Hematopoietic multipotent progenitor cell treated with erythropoietin and hydrocortisone succinate and interleukin-3 and kit ligand, for 4 days (in vitro differentiated cells): ENCODE measurements at places on chromosomes 1 and 21.

GRCh38 chr1:54371942-54372275 lies 34.3 kb downstream of the SSBP3 start:
- peak; percentile 81 for DNase-seq

- DNase-seq: peak; percentile 98
These were observed 1.4 kb downstream of the KLHL21 start for GRCh38 chr1:6601049-6601922.

DNA sequence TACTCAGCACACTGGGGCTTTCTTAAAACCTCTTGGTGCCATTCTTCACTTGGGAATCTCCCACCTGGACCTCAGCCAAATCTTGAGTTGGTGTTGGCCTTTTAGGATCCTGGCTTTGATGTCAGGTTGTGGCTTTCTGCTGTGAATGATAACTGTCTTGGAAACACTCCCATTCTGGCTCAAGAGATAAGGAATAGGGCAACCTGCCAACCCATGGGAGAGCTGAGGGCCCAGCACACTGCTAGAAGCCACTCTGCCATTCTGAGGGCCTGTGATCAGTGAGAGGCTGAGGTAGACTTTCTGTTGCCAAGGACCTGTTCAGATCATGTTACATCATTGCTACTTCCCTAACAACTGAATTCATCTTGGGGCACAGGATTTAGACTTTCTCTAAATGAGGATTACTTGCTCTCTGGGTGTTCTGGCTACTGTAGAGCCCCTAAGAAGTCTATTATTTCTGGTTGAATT lies 45.8 kb downstream of the TTC39A start:
- DNase-seq: peak; percentile 97

DNA sequence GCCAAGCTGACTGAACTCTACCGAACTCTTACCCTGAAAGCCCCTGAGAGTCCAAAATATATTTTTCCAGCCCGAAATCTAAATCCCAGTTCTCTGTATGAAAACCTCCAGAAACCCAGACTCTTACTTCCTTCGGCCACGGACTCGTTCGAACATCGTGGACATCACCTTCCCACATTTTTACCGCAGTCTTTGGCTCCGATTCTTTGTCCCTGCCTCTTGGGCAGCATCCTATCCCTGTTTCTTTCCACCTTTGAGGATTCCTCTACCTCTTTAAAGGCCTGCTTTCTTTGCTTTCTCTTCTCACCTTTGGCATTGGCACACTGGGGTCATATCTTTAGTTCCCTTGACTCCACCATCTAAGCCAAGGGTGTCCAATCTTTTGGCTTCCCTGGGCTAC lies 932 bp upstream of the USP24 start:
- no peak for DNase-seq

GRCh38 chr1:207805841-207806421 lies 54.1 kb downstream of the CD46 start:
- DNase-seq: peak; percentile 57

- no peak for DNase-seq
These were observed 30.2 kb downstream of the TRAF5 start for GRCh38 chr1:211356723-211357407.

DNA sequence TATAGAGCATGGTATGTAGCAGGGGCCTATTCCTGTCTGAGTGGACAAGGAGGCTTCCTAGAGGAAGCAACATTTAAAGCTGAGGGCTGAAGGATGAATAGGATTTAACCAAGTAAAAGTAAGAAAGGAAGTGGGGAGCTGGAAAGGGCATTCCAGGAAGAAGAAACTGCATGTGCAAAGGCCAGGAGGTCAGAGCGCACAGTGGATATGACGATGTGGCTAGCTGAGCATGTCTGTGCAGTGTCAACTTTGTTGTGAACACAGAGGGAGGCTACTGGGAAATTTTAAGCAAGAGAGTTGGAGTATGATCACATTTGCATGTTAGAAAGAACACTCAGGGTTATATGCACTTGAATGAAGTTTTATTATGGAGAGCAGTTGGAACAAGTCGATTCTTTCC lies 28.6 kb upstream of the JUN start:
- no peak for DNase-seq

DNA sequence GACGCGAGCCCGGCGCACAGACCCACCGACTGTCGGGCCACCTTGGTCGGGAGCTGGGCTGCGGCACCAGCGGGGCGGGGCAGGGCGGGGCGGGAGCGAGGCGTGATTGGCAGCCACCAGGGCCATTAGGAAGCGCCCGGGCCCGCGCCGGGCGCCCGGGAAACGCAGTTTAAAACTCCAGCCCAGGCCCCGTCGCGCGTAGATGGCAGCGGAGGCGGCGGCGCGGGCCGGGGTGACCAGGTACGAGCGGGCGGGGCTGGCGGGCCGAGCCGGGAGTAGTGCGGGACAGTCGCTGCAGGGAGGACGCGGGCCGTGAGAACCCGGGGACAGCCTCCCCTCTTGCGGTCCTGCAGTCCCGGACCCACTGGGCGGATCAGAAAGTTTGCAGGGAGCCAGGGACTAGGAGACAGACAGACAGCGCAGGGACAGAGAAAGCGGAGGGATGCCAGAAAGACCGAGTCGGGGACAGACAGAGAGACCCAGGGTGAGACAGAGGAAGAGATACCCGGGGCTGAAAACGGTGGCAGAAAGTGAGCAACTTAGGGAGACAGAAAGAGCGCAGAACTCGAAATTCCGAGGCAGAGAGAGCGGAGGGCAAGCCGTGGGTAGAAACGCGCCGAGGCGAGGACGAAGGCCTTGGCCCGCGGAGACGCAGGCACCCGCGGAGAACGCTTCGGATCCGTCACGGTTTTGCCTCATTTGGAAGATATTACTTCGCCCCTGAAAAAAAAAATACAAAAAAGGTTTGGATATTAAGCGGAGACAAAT lies at the start of gene DMBX1:
Gene DMBX1, plus strand, starts transcription at position 199 of the 768 bp plus-strand sequence. CDS start 17,175 bp downstream, outside the sequence.
- peak; percentile 50 for DNase-seq

DNA sequence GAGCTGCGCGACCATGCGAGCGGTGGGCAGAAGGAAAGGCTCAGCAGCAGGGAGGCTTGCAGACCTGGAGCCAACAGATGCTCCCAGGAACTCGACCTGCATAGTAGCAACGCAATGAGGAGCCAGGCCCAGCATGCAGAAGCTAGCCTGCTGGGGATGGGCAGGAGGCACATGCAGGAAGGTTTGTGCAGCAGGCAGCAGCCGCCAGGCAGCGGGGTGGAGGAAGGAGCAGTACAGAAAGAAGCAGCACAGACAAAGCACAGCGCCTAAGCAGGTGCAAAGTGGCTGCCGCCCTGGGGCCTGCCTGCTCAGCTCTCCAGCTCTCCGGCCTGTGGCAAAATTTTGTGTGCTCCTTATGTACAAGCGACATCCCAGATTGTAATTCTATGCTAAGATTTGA lies 213.5 kb upstream of the MAP1LC3C start:
- DNase-seq: no peak

GRCh38 chr1:224782281-224783000 lies 147.0 kb upstream of the DNAH14 start:
- DNase-seq: no peak

GRCh38 chr21:46362946-46363345 lies 39.0 kb downstream of the PCNT start:
- DNase-seq: no peak

- no peak for DNase-seq
These were observed 163.4 kb downstream of the DNM3 start for GRCh38 chr1:172004671-172005070.

- peak; percentile 62 for DNase-seq
These were observed 749 bp downstream of the CITED4 start for GRCh38 chr1:40861224-40862003.

GRCh38 chr1:75125161-75125726 lies 8.9 kb upstream of the LHX8 start:
- DNase-seq: no peak

GRCh38 chr1:210908257-210908656 lies 225.7 kb downstream of the KCNH1 start:
- no peak for DNase-seq

DNA sequence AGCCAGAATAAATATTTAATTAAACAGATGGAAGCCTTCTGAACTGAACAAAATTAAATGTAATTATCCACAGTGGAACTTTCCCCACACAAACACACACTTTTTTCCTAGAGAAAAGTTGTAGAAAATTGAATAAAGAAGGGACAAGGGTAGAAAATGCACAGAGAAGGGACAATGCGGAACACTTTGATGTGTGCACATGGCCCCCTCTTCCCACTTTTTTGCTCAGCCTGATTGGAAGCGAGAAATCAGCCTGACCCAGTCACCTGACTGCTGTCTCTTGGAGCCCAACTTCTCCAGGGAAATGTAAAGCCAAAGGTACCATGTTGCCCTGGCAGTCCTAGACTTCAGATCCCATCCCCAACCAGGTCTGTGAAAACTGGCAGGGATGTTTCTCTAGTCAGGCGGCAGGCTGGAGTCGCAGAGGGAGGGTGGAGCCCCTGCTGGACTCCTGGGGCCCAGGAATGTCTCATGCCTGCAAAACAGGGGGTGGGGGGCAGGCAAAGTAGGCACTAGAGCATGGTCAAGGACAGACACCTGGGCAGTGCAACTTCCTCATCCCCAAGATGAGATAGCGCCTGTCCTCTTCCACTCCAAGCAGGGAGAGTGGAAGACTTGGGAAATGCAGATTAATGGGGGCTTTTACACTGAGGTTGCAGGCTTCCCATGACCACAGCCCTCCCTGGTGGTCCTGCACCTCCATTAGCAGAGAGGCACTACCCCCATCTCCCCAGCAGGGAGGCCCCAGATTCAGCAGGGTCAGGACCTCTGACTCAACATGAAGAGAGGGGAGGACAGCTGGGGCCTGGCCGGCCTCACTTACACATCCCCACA lies 2.8 kb downstream of the CERS2 start:
- peak; percentile 61 for DNase-seq

- DNase-seq: peak; percentile 45
These were observed 81.2 kb upstream of the RAVER2 start for GRCh38 chr1:64663668-64664067.

GRCh38 chr1:36306210-36306901 lies at the start of gene SH3D21:
SH3D21 (plus strand) TSS chr1:36306368; CDS start chr1:36306421, 53 bp downstream.
- peak; percentile 63 for DNase-seq

DNA sequence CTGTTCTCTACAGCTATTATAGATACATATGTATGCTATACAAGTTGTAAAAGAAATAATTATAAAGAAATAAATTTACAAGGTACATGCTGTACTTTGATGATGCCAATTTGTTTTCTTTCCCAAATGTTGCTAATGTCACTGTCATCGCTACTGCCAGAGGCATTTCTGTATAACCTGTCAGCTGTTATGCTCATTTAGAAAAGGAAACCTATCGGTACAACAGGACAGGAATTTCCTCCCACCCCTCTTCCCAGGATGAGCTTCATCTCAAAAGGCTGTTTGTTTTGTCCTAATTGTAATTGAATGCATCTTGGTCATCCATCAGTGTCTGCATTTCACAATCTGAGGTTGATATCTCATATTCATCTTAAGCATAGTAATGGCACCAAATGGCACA lies 975.7 kb downstream of the TTLL7 start:
- no peak for DNase-seq

- no peak for DNase-seq
These were observed 91.6 kb downstream of the KAZN start for GRCh38 chr1:14689996-14690615.

- no peak for DNase-seq
These were observed 70.6 kb upstream of the PTGFR start for GRCh38 chr1:78420181-78420580.

DNA sequence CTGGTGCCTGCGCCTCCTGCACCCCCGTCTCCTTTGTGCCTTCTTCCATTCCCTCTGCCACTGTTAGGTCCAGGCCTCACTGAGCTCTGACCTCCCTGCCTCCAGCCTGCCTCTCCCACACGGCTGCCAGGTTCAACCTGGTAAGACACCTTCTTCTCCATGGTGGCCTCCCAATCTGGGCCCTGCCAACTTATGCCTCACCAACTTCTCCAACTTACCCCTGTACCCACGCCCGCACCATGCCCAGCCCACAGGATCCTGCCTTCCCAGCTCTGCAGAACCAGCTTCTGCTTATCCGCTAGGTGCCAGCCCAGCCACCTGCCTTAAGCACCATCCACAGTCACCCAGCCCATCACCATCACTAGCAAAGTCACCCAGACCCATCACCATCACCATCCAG lies 37.2 kb downstream of the PDE9A start:
- DNase-seq: no peak

DNA sequence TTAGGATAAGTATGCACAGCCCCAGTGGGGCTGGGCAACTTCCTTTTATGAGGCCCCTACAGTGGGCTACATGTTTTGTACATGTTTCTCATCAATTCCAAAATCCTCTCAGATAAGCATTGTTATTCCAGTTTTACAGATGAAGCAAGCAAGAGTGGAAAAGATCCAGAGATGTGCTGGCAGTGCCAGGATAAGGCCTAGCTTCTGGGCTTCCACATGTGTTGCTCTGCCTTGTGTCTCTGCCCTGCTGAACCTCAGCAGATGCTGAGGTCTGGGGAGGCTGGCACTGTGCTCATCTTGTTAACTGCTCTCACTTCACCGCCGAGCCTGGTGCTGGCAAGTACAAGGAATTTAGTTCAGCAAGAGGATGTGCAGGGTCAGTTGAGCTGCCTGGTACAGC lies 202.1 kb downstream of the TRABD2B start:
- no peak for DNase-seq

DNA sequence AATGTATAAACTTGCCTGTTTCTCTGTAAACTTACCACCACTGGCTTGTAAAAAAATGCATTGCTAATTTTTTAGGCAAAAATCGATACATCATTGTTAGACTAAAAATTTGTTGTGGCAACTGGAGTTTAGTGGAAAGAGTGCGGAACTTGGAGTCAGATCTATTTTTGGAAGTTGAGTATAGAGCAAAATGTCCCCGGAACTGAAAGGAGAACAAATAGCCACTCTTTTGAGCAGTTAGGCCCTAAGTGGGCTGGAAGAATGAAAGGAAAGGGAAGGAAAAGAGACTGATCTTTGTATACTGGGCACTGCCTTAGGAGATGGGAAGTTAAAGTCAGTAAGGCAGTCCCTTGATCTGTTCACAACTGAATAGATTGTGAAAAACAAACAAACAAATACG lies 30.2 kb downstream of the OPTC start:
- DNase-seq: no peak

- peak; percentile 16 for DNase-seq
These were observed 202.9 kb downstream of the HHAT start for GRCh38 chr1:210531475-210532222.

DNA sequence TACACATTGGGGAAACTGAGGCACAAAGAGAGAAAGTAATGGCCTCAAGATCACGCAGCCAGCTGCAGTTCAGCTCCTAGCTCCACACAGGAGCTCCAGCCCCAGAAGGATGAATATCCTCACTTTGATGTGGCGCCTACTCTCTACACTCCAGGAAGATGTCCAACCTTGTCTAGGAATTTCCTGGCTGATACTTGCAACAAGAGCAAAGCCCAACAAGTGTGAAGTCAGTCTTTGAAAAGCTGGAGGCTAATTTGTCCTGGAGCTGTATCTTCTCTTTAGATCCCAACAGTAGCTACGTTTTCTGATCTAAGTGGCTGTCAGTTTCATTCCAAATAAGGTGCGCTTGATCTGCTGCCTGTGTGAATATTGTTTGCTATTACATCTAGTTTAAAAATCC lies 344.9 kb downstream of the PTPRU start:
- no peak for DNase-seq
